ENCODE measurements at places on chromosomes 1 and 21.
A peak's percentile ranks its signal among the peaks of the same experiment; 100 is the strongest.

GRCh38 chr21:25341981-25342380 is 265.3 kb downstream of the MRPL39 start:
- no peak for DNase-seq

DNA sequence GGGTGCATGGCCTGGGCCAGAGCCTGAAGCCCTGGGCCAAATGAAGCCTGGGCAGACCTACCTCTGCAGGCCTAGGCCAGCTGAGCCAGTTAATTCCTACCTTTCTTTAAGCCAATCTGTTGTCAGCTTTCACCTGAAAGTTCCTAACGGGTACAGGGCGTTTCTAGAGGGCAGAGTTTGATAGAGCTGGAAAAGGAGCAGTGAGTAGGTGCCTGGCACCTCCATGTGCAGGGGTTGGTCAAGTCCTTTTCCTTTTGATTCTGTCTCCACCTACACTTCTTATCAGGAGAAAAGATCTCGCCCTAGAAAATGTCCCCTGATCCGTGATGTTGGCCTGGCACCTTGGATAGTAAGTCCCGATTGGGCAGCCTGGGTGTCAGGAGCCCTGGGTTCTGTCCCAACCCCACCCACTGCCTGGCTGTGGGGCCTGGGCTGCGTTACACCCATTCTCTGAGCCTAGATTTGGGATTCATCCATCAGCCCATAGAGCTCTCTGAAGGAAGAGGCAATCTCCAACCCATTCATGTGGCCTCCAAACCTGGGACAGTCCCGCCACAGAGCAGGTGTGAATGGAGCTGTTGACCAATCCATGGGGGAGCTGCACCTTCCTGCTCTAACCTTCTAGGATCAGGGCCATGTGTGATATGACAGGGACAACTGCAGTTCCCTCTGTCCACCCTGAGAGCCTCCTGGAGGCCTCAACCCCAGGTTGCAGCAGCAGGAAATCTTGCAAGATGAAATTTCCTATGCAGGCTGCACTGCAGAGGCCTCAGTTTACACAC is 304.3 kb downstream of the MATN1 start:
- peak; percentile 9 for DNase-seq

DNA sequence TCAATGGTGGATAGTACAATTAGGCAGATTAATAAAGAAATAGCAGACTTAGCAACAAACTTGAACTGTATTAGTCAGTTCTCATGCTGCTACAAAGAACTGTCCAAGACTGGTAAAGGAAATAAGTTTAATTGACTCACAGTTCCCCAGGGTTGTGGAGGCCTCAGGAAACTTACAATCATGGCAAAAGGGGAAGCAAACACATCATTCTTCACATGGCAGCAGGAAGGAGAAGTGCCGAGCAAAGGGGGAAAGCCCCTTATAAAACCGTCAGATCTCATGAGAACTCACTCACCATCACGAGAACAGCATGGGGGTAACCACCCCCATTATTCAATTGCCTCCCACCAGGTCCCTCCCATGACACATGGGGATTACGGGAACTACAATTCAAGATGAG is 27.1 kb upstream of the PDE4B start:
- DNase-seq, result no peak

DNA sequence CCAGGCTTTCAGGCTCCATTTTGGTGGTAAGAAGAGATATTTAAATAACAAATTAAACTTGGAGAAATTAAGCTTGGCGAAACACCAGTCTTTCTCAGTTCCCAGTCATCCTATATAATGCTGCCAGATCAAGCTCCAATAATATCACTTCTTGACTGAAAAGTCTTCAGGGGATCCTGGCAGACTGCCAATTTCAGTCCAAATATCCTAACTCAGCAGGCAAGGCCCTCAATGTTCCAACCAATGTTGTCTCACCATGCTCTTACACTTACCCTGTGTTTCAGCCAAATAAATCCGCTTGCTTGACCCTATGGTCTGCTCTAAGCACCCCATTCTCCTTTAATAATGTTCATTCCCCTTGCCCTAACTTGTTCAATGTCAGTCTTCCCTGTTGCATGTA is 39.9 kb upstream of the BCL10 start:
- DNase-seq, result no peak

DNA sequence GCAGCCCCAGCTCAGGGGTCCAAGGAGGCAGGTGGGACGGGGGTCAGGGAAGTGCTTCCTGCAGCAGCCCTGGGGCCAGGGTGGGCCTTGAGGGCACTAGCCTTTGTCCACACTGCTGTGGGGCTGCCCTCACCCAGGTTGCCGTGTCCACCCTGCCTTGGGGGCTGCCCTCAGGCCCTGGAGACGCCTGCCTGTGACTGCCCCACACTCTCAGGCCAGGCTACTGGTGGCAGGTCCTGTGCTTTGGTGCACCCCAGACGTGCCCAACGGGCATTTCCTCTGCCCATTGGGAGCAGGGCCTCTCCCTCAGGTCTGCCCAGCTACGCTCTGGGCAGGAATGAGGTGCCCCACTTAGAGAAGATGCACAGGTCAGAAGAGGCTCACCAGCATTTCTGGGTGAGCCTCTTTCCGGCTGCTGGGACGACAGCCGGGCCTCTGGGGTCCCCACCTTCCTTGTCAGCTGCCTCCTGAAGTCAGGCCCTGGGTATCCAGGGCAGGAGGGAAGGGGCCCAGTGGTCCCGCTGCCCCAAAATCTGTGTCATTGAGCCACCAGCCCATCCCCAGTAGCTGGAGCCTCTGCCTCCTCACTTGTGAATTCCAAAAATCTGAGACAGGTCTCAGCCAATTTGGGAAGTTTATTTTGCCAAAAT is 2.7 kb upstream of the MMEL1 start:
- no peak for DNase-seq

DNA sequence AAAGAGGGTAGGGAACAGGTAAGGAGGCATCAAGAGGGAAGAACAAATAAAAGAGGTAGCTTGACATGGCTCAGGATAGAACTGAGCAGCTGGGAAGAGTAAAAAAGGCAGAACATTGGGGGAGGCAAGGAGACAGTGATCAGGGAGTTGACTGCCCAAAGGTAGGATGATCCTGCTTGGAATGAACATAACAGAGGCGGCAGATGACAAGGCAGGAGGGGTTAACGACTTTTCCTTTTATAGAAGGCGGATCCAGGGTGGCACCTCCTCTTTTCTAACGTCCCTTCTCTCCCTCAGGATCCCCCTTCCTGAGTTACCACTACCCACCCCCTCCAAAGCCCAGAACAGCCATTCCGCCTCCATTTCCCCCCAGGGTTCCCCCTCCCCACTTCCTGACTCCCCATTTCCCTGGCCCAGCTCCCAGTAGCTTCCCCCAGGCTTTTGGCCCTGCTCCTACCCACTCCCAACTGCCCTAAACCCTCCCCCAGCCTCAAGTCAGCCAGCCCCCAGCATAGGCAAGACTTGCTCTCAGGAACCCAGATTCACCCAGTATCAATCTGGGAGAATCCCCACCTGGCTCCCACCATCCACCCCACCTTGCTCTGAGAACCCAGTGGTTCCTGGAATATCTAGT is 769 bp upstream of the ADAMTS4 start:
- no peak for DNase-seq

GRCh38 chr1:168373869-168374268 is 93.2 kb downstream of the TBX19 start:
- DNase-seq, result no peak

DNA sequence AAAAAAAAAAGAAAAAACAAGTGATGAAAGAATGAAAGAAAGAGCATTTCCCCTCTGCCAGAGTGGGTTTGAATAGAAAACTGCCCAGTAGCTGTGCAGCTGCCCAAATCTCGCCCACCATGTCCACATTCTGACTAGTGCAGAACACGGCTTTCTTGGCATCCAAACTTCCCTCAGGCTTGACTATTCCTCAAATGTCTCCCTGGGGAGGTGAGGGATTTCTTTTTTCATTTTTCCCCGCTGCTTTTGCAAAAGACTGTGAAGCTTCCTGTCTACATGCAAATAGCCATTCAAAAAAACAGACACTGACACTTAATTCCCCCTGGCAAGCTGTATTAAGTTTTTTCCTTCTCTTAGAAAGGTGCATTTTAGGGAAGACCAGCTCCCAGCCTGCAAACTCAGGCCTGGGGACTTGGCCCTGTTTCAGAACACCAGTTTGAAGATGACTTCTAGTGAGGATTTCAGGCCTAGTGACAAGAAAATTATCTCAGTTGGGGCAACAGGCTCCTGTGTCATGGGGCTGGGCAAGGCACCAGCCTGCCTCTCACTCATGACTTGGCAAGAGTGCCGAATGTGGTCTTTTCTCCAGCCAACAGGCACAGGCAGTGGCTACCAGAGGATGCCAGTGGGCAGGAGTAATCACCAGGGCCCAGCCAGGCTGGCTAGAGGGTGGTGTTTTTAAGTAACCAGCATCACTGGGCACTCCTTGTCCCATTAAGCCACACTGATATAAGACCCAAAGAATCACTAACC is 178.1 kb upstream of the NFIA start:
- no peak for DNase-seq

GRCh38 chr1:239816081-239816782 is 275.5 kb upstream of the FMN2 start:
- no peak for DNase-seq

GRCh38 chr1:97159342-97159741 is 437.8 kb downstream of the PTBP2 start:
- DNase-seq, result no peak

DNA sequence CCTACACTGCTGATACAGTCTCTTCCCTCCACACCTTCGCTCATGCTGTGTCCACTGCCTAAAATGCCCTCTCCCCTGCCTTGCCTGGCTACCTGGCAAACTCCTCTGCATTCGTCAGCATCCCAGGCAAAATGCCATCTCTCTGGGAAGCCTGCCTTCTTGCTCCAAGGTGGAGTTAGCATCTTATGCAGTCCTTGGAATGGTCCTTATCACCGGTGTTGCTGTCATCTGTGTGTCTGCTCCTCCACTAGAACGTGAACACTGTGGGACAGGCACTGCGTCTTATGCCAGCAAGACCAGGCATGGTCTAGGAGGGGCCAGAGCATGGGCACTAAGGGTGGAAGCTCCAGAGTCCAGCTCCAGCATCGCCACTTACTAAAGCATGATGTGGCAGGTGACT is 211.8 kb downstream of the MATN1 start:
- no peak for DNase-seq

GRCh38 chr1:58922302-58923089 is 138.6 kb upstream of the JUN start:
- peak; percentile 87 for DNase-seq

DNA sequence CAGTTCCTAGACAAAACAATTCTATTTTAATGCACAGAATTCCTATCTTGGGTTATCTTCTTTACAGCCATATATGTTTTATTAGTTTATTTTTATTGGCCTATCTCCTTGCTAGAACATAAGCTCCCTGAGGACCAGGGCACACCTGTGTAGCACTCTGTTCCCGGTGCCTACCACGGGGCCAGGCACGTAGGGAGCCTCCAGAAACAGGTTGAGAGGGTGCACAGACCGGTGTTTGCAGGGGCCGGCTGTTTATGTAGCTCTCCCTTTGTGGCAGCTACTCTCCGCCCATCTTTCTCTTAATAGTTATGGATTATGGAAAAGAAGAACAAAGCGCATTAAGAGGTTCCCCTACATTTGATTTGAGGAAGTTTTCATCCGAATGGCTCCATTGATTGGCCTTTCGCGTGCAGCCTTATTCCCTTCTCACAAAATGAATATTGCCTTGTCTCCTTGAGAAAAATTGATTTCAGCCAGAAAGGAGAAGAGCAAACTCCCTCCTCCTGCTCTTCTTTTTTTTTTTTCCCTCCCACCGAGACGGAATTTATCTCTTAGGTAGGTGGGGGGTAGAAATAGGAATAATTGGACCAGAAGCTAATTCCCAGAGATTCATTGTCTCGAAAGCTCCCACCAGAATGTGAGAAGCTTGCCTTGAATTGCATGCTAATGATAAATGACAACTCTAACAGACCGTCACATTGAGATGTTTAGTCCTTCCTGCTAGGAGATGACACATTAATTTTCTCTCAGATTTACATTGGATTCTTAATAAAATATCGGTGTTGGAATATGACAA is 447.4 kb downstream of the CAMTA1 start:
- no peak for DNase-seq

DNA sequence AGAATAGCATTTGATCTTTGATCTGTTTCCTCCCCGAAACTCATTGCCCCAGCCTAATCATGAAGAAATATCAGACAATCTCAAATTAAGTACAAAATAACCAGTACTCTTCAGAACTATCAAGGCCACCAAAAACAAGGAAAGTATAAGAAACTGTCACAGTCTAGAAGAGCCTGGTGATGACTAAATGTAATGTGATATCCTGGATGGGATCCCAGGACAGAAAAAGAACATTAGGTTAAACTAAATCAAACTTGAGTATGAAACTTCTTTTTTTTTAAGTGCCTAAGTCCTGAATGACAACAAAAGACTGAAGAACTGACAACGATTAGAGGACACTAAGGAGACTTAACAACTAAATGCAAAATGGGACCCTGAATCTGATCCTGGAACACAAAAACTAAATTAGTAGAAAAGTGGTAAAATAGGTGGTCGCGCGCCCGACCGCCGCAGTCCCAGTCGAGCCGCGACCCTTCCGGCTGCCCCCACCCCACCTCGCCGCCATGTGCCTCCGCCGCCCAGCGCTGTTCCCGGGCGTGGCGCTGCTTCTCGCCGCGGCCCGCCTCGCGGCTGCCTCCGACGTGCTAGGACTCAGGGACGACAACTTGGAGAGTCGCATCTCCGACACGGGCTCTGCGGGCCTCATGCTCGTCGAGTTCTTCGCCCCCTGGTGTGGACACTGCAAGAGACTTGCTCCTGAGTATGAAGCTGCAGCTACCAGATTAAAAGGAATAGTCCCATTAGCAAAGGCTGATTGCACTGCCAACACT is 5.5 kb upstream of the PRKAB2 start:
- DNase-seq, result no peak

GRCh38 chr1:109728870-109729269 is 12.0 kb downstream of the GSTM3 start:
- no peak for DNase-seq

- DNase-seq, result no peak
Measured at GRCh38 chr1:217331698-217332097, 299.2 kb downstream of the GPATCH2 start.

GRCh38 chr1:68485431-68486022 is 11.4 kb downstream of the DEPDC1 start:
- no peak for DNase-seq

DNA sequence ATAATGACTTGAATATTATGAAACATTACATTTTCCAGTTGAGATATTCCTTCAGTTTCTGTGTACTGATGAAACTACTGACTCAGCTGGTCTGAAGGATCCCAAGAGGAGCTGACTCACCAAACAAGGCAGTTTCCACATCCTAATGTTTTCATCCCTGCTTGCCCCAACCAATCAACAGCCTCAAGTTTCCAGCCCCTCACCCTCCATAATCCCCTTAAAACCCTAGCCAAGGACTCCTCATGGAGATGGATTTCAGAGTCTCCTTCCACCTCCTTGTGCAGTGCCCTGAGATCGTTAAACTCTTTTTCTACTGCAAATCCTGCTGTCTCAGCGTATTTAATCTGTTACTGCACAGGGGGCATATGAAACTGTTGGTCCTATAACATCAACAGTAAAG is 83.1 kb upstream of the HAO2 start:
- DNase-seq, result no peak

DNA sequence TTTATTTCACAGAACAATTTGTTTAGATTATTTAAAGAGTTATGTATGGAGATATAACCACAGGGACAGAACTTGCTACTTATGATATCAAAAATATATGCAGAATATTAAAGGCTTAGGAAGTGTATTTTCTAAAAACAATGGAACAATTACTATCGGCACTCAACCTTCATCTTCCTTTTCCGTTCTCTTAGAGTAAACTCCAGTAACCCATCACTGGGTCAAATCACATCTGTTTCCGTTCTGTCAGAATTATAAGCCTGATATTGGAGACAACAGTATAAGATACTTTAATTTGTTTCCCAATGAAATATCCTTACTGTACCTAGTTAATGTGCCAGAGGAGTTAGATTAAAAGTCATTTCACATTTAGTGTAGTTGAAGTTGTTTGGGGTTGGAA is 32.2 kb downstream of the DTL start:
- no peak for DNase-seq

All from activated CD8-positive, alpha-beta T cell treated with anti-CD3 and anti-CD28 coated beads, Interleukin-2, amount 10 ng/mL, durations not matched to agents 7 days and 5 days (primary cell).